ENCODE measurements at places on chromosomes 5 and 9.

DNA sequence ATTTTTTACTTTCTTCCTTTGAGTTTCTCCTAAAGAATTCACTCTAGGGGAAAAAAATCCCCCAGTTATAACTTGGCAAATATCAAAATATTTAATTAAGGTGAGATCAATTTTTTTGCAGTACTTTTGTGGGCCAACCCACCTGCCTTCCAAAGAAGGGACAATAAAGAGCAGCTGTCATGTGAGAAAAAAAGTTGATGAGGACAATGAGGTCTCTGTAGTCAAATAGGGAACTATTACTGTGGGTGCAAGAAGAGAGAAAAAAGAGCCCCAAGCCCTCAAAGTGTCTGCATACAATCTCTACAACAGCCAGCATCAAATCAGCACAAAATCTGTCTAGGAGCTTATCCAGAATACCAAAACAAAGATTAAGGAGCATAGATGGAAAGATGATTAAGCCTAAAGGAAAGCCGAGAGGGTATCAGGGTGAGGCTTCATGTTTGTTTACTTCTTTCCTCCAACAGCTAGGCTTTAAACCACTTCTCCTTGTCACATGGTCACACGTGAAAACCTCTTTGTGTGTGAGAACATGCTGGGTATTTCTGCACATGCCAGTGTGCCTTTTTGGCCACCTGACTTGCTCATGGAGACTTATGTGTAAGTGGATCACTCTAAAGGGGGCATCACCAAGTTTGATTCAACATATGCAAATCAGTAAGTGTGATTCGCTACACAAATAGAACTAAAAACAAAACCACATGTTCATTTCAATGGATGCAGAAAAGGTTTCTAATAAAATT, 19.2 kb upstream of the FYB1 start:
- no peak for DNase-seq

- DNase-seq: no peak
These were observed 199.1 kb upstream of the MPDZ start for GRCh38 chr9:13478639-13479038.

- DNase-seq: no peak
These were observed 78.7 kb downstream of the HSPA4 start for GRCh38 chr5:133130387-133131118.

GRCh38 chr5:143132739-143133138, 270.7 kb downstream of the NR3C1 start:
- no peak for DNase-seq

DNA sequence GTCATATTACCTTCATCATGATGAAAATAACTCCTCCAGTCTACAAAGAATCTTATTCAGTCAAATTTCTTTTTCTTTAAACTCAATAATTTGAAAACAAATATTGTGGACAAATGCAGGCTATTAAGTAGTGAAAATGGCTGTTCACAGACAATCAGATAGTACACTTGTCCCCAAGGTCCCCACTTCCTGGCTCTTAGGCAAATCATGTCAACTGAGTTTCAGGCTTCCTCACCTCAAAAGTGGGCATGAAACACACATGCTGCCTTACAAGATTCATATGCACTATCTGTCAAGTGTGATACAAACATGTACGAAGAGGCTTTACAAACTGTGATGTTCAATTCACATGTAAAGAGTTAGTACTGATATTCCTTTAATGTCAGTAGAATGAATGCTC, 385.2 kb upstream of the SEMA6A start:
- DNase-seq: no peak

DNA sequence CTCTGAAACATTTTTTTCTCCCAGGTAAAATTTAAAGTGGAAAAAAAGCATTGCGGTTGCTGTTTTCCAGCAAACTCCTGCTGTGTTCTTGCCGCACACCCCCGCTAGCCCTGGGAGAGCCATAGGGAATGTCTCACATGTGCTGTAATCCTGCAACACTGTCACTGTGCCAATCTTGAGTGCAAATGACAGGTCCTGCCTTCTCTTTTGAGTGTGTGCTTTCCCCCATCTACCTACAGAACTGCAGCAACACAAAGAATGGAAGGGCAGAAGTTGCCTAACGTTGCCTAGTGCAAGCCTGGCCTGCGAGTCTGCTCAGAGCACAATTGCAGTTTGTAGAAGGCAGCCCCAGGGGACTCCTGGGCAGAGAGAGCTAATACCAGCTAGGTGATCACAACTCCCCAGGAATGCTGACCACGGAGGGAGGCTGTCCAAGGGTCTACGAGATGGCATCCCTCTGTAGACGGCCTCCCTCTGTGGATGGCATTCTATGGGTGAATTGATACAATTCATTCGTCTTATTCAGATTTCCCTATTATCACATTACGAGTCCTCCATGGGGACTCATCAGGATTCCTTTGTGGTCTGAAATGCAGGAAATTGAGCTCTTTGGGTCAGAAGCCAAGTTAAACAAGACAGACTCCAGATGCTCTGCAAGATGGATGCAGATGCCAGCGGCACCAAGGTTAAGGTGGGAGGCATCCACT, 172.6 kb upstream of the S1PR3 start:
- DNase-seq: no peak

DNA sequence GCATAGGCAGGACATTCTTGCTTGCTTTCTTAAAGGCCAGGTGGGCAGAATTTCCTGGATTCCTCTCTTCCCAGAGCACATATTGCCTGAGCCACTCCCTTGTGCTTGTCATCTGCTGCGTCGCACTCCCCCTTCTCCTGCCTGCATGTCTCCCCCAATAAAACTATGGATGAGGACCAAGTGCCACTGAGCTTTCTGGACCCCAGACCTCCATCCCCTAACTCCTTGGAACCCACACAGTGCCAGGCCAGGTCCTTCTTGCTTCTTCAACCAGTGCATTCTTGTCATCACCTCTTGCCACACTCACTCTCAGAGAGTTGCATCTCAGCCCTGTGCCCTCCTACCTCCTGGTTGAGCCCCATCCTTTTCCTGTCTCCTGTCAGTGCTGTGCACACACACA, 157.9 kb upstream of the PANK3 start:
- no peak for DNase-seq

GRCh38 chr9:88310310-88310980, 77.8 kb upstream of the SPIN1 start:
- DNase-seq: no peak

- no peak for DNase-seq
These were observed 20.5 kb downstream of the MSX2 start for GRCh38 chr5:174744896-174745295.

DNA sequence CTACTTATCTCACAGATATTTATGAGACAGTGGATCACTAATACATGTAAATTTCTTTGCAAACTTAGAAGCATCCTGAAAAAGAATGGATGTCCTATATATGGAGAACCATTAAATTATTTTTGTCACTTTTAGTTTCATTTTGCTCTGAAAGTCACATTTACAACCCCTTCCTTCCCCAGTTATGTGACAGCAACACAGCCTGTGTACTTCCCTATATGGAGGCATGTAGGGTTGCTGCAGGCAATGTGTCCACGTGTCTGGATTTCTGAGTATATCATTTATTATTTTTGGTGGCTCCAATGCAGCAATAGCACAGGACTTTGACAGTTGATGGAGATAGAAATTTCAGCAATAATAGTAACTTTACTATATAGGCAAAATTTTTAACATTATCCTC, 156.4 kb downstream of the ST8SIA4 start:
- DNase-seq: no peak

DNA sequence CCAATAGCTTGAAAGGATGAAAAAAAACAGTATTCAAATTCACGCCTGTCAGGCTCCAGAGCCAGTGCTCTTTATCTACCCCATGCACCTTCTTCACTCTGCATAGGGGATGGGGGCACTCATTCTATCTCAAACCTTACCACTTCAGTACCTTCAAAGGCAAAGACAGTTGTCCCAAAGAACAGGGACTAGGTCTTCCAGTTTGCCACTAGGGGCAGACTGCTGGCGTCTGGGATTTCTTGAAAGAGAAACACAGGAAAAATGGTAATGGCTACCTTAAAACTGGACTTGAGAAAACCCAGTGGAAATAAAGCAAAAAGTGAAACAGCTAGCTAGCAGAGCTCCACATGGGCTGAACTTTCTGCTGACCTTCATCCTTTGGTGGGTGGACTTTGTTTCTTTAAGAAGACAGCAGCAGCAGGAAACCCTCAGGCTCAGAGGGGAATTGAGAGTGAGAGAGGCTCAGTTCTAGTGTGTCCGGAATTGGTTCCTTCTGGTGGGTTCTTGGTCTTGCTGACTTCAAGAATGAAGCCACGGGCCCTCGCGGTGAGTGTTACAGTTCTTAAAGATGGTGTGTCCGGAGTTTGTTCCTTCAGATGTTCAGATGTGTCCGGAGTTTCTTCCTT, 41.0 kb upstream of the SLC36A1 start:
- no peak for DNase-seq

- DNase-seq: no peak
These were observed 91.9 kb upstream of the NEURL1B start for GRCh38 chr5:172548981-172549687.

GRCh38 chr5:53243403-53243802, 133.8 kb upstream of the MOCS2 start:
- no peak for DNase-seq

DNA sequence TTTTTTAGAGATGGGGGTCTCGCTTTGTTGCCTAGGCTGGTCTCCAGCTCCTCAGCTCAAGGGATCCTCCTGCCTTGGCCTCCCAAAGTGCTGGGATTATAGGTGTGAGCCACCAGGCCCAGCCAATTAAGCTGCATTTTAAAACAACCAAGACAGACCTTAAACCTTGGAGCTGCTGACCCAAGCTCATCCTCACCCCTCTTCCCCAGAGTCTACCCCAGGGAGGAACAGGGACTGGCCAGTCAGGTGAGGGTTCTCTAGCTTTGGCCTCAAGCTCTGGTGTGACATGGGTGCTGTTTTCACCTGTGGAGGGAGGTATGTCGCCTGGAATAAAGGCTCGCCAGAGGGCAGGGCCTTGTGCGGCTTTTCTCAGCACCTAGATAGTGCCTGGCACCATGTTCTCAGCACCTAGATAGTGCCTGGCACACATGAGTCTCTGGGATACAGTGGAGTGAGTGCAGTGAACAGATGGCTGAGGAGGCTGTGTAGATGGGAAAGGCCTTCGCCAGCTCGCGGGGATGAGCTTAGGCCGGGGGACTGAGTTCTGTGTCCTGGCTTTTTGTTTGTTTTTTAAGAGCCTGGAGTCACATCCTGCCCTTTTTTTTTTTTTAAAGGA, 7.4 kb downstream of the CDK9 start:
- DNase-seq: no peak

GRCh38 chr5:16902846-16903245, 33.2 kb downstream of the MYO10 start:
- DNase-seq: no peak

DNA sequence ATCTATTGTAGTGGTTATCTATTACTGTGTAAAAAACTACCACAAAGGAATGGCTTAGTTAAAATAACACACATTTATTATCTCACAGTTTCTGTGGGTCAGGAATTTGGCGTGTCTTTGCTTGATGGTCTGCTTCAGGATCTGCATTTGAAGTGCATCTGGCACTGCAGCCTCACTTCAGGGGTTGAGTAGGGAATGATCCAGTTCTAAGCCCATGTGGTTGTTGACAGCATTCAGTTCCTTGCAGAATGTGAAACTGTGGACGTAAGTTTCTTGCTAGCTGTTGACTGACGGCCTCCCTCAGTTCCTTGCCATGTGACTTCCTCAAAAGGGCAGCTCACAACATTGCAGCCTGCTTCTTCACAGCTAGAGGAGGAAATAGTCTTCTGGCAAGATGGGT, 2.1 kb upstream of the OGN start:
- DNase-seq: peak; percentile 17

GRCh38 chr5:173394701-173395100, 66.5 kb upstream of the STC2 start:
- no peak for DNase-seq

DNA sequence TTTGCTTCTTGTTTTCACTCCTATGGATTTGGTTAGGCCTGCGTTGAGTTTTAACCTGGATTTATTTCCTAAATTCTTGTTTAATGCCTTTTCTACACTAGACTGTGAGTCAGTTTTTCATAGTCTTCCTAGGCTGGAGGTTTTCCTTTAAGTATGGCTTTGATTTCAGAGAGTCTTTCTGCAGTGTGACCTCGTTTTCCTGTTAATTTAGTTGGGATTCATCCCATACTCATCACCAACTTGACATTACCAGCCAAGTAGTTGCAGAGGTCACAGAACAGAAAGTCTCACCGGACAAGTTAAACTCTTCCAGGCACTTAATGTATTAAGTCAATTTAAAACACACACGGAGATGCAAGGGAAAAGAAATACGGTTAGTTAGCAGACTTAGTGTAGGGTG, 29.7 kb upstream of the AUH start:
- DNase-seq: no peak

GRCh38 chr9:94823710-94824109, 97.2 kb downstream of the AOPEP start:
- no peak for DNase-seq

DNA sequence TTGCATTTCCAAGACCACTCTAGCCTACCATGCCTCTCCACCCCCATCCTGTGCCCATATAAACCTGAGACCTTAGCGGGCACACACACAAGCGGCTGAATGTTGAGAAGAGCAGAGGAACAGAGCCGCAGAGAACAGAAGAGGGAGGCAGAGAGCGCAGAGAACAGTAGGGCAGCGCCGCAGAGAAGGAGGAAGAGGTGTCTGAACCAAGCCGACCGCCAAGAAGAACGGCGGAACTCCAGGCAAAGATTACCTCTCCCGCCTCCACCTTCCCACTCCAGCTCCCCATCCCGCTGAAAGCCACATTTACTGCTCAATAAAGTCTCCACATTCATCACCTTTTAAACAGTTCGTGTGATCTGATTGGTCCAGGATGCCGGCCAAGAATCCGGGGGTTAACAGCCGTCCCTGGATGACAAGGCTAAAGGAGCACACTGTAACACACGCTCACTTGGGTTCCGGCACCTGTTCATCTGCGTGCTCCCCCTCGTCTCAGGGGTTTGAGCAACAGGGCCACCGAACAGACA, 33.2 kb downstream of the GRIN3A start:
- peak; percentile 47 for DNase-seq

DNA sequence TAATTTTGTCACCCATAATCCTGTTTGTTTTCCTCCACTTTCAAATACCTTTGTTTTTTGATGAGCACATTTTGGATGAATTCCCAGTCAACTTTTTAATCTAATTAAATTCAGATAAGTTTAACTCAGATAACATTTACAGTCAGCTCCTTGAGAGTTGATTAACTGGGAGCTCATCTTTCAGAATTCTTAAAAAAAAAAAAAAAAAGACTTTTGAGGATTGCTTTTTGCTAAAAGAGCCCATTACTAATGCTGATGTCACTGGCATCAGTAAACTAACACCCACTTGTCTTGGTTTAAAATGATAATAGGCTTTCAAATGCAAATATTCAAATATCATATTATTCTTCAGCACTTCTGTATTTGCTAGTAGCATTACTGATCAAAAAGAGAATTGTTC, 47.1 kb upstream of the NFIB start:
- no peak for DNase-seq

GRCh38 chr9:16869131-16869881, 1.2 kb downstream of the BNC2 start:
- no peak for DNase-seq

DNA sequence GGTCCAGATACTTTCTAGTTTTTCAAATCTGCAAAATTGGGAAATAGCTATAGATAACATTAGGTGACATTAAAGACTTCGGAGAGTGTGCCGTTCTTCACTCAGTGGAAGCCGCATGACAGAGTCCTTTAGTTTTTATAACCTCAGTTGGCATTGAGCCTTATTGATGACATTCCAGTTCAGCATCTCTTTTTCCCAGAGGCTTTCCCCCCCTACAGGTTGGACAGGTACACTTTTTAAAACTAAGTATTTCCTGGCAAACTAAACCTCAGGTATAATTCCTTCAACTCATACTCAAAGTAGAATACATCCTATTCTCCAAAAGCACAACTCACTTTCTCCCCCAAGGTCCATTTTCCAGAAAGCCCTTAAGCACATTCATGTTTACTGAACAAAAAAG, 58.7 kb downstream of the SLC46A2 start:
- DNase-seq: no peak
